ENCODE measurements at places on chromosomes 5 and 9.
A peak's percentile ranks its signal among the peaks of the same experiment; 100 is the strongest.

GRCh38 chr5:28468166-28468565 is 1429.8 kb upstream of the CDH9 start:
- no peak for DNase-seq

- DNase-seq, result no peak
Measured at GRCh38 chr5:172543484-172544298, 89.4 kb upstream of the SH3PXD2B start.

DNA sequence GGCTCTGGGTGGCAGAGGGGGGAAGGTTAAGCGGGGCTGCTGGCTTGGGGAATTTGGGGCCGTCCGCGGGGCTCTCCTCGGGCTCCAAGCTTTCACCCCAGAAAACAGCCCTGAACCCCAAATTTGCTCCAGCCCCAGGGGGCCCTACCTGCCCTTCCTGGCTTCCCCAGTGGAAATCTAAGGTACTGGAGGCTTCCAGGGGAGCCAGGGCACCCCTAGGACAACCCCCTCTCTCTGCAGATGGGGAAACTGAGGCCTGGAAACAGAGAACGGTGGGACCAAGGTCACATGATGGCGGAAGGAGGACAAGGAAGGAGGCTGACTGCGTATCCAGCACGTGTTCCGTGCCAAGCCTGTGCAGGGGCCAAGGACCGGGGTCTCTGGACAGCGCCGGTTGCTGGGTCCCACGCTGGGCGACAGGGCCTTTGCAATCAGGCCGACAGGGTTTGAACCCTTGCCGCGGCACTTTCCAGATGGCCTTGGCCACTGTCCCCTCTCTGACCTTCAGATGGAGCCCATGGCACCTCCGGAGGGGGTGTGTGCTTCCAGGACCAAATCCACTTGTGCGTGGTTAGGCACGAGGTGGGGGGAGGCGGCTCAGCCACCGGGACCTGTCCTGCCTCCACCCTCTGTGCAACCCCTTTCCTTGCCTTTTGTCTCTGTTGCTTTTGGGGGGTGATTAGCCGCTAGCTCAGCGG is 183.1 kb downstream of the C9orf50 start:
- no peak for DNase-seq

DNA sequence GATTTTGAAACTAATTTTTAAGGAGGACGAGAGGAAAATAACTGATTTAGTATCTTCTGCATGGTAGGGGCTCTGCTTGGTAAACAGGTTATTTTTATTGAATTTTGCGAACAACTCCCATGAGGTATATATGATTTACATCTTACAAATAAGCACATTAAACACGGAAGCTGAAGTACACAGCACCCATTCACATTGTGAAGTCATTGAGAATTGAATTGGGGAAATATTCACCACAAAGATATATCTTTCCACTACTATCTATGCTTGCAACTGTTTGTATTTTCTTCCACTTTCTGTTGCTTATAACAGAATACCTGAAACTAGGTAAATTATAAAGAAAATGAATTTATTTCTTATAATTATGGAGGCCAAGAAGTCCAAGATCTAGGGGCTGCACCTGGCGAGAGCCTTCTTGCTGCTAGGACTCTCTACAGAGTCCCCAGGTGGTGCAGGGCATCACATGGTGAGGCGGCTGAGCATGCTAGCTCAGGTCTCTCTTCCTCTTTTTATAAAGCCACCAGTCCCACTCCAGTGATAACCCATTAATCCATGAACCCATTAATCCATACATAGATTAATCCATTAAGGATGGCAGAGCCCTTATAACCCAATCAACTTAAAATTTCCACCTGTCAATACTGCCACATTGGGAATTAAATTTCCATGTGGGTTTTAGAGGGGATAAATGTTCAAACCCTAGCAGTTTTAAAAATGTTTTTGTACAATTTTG is 79.0 kb upstream of the ZNF608 start:
- DNase-seq, result no peak

GRCh38 chr5:169429044-169429443 is 128.1 kb upstream of the SLIT3 start:
- no peak for DNase-seq

DNA sequence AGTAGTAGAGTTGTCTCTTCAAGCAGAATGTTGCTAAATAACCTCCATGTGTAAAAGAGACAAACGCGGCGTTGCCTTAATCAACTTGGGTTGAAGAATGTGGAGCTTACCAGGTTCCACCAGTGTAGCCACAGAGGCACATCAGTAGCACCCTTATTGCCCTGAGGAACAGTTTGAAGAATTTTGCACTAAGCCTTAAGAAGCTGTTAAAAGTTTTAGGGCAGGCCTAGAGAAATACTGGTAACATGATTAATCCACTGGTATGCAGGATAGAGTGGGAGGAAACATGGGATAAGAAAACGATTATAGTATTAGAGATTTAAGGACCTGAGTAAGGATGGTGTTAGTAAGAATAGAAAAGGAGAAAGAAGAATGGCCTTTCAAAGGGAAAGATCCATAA is 100.6 kb downstream of the ZCCHC7 start:
- no peak for DNase-seq

DNA sequence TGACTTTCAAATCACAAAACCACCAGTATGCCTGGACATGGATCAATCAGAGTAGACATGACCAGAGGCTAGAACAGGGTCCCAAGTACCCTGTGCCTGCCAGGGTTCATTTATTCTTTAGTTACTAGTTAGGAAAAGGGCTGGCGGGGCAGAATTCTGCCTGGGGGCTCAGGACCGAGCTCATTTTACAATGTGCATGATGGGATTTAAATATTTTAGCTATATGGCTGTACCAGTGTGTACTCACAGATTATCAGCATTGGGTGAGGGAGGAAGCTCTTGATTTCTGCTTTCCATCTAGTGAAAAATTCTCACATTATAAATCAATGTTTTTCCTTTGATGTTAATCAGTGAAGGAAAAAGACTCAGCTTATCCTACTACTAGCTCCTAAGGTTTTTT is 1511.1 kb downstream of the EFNA5 start:
- peak; percentile 25 for DNase-seq

GRCh38 chr9:13480693-13481092 is 201.2 kb upstream of the MPDZ start:
- DNase-seq, result no peak
